T-helper 2 cell treated with Interferon-gamma antibody and Interleukin-4, amounts not matched to agents 5 μg/mL and 100 μg/mL, for 36 hours (primary cell): ENCODE measurements at places on chromosomes 2 and 18.

GRCh38 chr2:134532537-134532936 is 186.3 kb downstream of the TMEM163 start:
- no peak for DNase-seq

- DNase-seq: no peak
Observed at GRCh38 chr18:48802543-48803290, 148.0 kb downstream of the SMAD7 start.

DNA sequence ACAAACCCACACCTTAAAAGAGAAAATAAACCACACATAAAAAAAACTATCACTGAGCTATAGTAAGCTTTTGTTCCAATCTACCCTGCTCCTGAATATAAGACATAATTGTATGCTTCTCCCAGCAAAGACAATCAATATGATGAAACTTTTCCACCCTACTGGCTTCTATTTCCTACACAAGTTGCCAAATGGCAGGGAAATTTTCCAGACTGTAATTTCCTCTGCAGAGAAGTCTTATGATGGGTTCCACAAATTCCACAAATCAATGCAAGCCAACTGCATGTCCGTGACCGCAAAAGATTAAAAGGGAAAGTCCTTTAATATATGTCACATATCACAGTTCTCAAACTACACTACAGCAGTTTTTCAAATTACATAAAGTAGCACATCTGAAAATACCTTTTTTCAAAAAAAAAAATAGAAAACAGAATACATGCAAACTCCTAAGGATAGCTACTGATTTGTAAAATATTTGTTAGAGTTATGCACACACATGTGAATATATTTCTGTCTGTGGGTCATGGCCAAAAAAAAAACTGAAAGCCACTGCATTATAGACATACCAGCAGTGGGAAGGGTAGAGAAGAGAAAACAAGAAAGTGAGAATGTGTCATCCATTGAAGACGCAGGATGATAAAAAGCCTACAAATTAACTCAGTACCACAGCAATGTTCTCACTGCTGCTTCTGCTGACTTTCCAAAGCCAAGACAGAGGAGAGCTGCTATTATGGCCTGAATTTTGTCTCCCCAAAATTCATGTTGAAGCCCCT is 61.4 kb downstream of the RPL31 start:
- no peak for DNase-seq

DNA sequence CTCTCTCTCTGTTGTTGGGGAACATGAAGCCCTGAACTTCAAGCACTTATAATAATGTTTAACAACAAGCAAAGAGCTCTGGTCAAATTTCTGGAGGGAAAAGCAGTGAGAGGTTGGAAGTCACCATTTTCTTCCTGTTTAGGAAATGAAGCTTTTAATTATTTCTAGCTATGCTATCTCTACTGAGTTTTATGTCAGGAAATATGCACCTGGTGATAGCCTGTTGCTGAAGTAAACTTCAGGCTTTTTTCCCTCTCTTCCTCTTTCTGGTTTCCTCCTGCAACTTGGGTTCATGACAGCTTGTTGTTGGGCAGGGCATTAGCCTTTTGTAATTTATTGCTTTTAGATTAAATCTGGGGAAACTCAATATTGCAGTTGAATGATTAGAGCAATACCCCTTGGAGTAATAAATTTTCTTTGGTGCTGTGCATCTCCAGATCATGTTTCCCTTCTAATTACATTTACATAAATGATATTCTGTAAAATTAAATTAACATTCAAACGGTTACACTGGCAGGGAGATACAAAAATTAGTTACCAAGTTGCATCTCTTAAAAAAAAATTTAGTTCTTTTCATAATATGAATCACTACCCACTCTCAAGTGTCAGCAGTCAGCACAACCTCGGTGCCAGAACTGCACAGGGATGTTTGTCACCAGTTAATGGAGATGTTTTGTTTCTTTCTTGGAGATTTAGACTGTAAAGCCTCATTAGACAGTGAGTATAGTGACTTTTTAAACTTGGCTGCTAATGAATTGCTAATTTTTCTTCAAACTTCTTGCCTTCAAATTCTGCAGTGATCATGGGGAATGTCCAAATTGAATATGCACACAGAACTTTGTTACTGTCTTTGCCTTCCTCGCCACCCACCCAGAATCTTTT is 466.6 kb upstream of the ETAA1 start:
- no peak for DNase-seq

DNA sequence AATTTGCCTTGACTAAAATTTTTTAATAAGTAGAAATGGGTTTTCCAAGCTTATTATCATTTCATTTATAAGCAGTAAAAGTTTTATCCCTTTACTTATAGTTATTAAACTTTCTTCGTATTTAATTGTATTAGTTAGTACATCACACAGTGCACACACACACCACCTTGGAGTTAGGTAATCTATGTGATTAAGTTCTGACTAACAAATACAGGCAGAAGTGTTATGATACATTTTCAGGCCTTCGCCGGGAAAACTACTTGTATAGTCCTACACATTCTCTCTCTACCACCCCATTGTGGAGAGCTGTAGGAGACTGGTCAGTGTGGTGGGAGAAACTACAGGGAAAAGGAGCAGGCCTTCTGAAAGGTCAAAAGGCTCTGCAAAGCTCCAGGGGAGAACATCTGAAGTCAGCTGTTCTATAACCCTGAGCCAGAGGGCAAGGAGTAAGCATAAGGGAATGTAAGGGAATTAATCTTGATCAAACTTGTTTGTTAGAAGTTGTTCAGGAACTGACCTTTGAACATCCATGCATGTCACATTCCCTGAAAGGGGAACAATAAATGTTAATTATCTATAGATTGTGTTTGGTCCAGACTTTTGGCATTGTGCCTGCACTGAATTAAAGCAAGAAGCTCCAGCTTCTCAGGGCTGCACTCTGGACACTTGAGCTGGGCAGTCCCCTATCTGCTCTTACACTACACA is 231.7 kb downstream of the FSIP2 start:
- no peak for DNase-seq

DNA sequence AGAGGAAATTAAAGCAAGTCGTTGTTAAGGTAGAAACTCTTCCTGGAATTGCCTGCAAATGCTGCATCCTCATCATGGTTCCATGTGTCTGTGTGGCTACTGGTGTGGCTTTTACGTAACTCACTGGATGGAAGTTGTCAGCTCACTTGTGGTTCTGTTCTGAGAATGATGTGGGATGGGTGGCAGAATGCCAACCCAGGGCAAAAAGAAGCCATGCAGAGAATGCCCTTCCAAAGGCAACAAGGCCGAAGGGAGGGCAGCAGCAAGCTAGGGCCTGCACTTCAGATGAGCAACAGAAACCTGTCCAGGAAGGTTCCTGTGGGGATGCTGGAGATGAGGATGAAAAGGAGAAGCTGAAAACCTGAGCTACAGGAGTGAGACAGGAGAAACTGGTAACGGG is 10.4 kb upstream of the NAPG start:
- no peak for DNase-seq

- no peak for DNase-seq
Observed at GRCh38 chr2:240798327-240798905, 21.6 kb downstream of the KIF1A start.

DNA sequence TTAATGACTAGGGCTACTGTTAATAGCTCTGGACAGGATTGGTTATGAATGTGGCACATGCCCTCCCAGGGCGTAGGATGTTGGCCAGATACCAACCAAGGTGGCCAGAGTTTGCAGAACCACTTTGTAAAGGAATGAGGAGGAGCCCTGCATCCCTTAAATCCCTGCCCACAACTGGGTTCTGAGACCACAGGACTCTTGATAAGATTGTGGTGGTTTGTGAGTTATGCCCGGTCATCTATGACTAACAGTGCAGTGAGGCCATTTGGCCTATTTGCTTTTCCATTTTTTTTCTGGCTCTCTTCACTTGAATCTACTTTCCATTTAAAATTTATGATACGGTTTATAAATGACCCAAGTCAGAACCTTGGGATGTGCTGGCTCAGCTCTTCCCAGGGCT is 294.5 kb downstream of the PRKCE start:
- no peak for DNase-seq

DNA sequence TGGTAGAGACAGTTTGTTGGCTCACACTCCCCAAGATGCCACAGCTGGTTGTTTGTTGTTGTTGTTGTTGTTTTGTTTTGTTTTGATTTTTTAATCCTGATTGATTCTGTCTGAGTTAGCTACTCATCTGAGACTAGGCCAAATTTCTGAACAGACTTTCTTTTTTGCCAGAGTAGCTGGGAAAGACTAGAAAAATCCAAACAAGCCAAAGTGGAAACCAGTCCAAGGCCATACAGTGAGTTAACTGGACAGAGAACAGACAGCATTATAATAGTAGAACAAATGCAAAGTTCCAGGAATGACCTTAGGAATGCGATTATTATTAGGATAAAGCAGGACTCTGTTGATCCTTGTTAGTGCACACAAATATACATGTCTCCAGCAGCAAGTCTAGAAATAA is 43.8 kb upstream of the CYP26B1 start:
- no peak for DNase-seq

- no peak for DNase-seq
Observed at GRCh38 chr18:3048121-3048520, 35.2 kb upstream of the LPIN2 start.

GRCh38 chr2:74917702-74918619 is 40.5 kb upstream of the POLE4 start:
- no peak for DNase-seq

- no peak for DNase-seq
Observed at GRCh38 chr2:187466129-187466792, 18.2 kb upstream of the CALCRL start.

- DNase-seq: no peak
Observed at GRCh38 chr2:109269706-109270504, 140.9 kb downstream of the SH3RF3 start.

DNA sequence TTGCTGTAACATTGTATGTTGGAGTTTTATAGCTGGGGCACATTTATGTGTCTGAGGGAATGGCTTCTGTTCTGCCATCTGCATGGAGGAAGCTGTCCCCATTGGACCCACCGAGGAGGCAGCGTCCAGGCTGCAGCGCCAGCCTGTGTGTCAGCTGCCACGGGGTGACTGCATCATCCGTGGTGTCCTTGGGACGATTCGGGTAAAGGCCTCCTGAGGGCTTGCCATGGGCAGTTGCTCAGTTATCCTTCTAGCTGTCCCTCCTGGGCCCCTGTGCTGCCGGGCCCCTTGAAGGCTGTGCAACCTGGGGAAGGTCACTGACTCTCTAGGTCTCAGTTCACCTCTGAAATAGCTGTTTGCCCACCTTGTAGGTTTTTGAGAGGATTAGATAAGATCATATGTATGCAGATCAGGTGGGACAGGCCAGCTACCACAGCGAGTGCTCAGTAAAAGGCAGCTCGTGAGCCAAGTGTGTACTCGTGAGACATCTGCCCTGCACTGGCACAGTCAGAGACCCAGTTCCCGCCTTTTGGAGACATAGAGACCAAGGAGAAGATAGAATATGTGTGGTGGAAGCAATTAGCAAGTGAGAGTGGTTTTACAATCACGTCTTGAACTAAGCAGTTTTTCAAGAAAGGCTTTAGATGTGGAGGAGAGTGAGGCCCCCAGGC is 10.6 kb downstream of the LDLRAD4 start:
- no peak for DNase-seq

- DNase-seq: no peak
Observed at GRCh38 chr2:173181982-173182381, 106.3 kb downstream of the MAP3K20 start.
